ENCODE measurements at places on chromosomes 5 and 9. TPM values are rescaled to one million over a fixed set of nuclear protein-coding genes. Genes with fewer than 3 reads are reported as not detected.

- H3K36me3 ChIP-seq = no peaks in the 10 kb centered on the region
- no peak overlapping the region for H3K27ac ChIP-seq
- no peak for DNase-seq
- H3K4me1 ChIP-seq = no peaks in the 10 kb centered on the region
- H3K27me3 ChIP-seq = no peaks in the 10 kb centered on the region
- H3K4me3 ChIP-seq = no peak overlapping the region
Observed at GRCh38 chr5:164351245-164351834, 845.9 kb downstream of the MAT2B start.

GRCh38 chr5:118590806-118591205 lies 397.5 kb downstream of the DTWD2 start:
- peaks cover 2% of the 10 kb centered on the region for H3K4me1 ChIP-seq
- H3K27me3 ChIP-seq = no peaks in the 10 kb centered on the region
- no peak overlapping the region for H3K4me3 ChIP-seq
- H3K27ac ChIP-seq = no peak overlapping the region
- DNase-seq = no peak
- no peaks in the 10 kb centered on the region for H3K36me3 ChIP-seq

- no peak overlapping the region for H3K4me3 ChIP-seq
- peaks cover 23% of the 10 kb centered on the region for H3K27me3 ChIP-seq
- no peaks in the 10 kb centered on the region for H3K4me1 ChIP-seq
- no peak for DNase-seq
- H3K36me3 ChIP-seq = no peaks in the 10 kb centered on the region
- H3K27ac ChIP-seq = no peak overlapping the region
Observed at GRCh38 chr5:31362931-31363568, 168.8 kb downstream of the DROSHA start.

GRCh38 chr5:109844148-109844547 lies 154.4 kb downstream of the MAN2A1 start:
- peaks cover 20% of the 10 kb centered on the region for H3K36me3 ChIP-seq
- DNase-seq = no peak
- peaks cover 13% of the 10 kb centered on the region for H3K4me1 ChIP-seq
- H3K27ac ChIP-seq = no peak overlapping the region
- no peak overlapping the region for H3K4me3 ChIP-seq

- H3K36me3 ChIP-seq = no peaks in the 10 kb centered on the region
- no peaks in the 10 kb centered on the region for H3K4me1 ChIP-seq
- no peaks in the 10 kb centered on the region for H3K27me3 ChIP-seq
- DNase-seq = no peak
Observed at GRCh38 chr9:76135902-76136301, 245.4 kb downstream of the PCSK5 start.

GRCh38 chr9:712643-713042 lies 128.9 kb upstream of the DMRT1 start:
- H3K27ac ChIP-seq = no peak overlapping the region
- no peak for DNase-seq
- H3K4me1 ChIP-seq = peaks cover 3% of the 10 kb centered on the region
- peaks cover 24% of the 10 kb centered on the region for H3K27me3 ChIP-seq

DNA sequence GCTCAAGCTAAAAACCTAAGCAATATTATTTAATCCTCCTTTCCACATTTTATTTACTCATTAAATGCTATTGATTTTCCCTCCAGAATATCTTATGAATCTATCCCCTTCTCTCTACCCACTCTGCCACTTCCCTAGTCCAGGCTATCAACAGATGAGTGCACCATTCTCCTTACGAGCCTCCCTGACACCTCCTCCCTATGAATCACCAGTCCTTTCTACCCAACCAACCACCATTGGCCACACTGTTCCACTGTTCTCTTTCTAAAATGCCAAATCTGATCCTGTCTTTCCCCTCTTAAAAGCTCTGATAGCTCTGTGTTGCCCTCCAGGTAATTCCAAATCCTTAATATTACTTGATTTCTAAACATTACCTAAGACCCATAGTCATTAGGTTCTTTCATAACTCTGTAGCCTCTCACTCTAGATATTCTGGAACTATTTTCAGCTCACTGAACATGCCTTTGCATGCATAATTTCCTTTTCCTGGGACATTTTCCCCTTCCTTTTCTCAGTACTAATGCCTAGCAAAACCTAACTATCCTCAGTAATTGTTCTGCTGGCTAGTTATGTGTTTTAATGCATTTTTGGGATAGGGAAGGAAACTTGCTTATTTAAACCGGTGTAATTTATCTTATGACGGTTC lies 126.3 kb downstream of the UNC13B start:
- H3K27me3 ChIP-seq = peaks cover 52% of the 10 kb centered on the region
- no peak for DNase-seq
- no peak overlapping the region for H3K4me3 ChIP-seq

DNA sequence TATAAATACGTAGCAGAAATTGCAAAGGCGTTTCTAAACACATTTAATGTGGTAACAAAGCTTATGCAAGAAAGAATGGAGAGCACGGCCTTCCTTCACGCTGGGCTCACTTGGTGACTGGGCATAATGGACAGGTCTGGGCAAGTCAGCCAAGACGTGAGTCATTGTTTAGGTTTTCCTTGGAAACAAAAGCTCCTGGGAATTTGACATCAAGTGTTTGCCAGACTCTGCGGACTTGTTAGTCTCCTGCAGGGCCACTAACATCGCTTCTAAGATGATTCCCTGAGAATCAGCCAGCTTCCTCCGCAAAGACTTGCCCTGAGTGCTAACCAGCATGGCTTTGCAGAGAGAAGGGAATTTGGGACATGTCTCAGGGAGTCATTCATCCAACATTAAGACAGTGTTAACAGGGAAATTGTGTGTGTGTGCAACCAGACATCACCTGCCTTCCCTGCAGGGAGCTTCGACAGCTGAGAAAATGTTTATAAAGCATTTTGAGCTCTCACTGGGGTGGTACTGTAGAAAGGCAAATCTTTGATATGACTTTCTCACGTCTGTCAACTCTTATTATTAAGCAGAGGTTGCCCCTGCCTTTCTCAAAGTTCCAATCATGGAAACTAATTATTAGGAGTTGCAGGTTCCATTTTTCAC lies 182.5 kb downstream of the NTRK2 start:
- no peak overlapping the region for H3K27ac ChIP-seq
- no peak for DNase-seq
- no peaks in the 10 kb centered on the region for H3K4me1 ChIP-seq
- no peaks in the 10 kb centered on the region for H3K27me3 ChIP-seq
- no peak overlapping the region for H3K4me3 ChIP-seq

- no peaks in the 10 kb centered on the region for H3K27me3 ChIP-seq
- peaks cover 3% of the 10 kb centered on the region for H3K36me3 ChIP-seq
- H3K4me3 ChIP-seq = no peak overlapping the region
Observed at GRCh38 chr5:160390787-160391696, 8.8 kb downstream of the FAM200C start.

- H3K36me3 ChIP-seq = no peaks in the 10 kb centered on the region
- H3K27ac ChIP-seq = no peak overlapping the region
- no peak for DNase-seq
- no peak overlapping the region for H3K4me3 ChIP-seq
- no peaks in the 10 kb centered on the region for H3K27me3 ChIP-seq
Observed at GRCh38 chr5:103907001-103907400, 344.4 kb upstream of the NUDT12 start.

The OTULINL gene
- 42.8 TPM for total RNA-seq

The UBE2QL1 gene
- 0.05 TPM for total RNA-seq

The ATP6V1G1 gene
- 101 TPM for total RNA-seq

The CLIC3 gene
- 2.1 TPM for total RNA-seq

The TTC16 gene
- 3.7 TPM for total RNA-seq

The DIRAS2 gene
- not detected for total RNA-seq
